ENCODE measurements at places on chromosomes 5 and 9.

- no peak for DNase-seq
Observed at GRCh38 chr5:170691657-170692056, 91.9 kb upstream of the GABRP start.

DNA sequence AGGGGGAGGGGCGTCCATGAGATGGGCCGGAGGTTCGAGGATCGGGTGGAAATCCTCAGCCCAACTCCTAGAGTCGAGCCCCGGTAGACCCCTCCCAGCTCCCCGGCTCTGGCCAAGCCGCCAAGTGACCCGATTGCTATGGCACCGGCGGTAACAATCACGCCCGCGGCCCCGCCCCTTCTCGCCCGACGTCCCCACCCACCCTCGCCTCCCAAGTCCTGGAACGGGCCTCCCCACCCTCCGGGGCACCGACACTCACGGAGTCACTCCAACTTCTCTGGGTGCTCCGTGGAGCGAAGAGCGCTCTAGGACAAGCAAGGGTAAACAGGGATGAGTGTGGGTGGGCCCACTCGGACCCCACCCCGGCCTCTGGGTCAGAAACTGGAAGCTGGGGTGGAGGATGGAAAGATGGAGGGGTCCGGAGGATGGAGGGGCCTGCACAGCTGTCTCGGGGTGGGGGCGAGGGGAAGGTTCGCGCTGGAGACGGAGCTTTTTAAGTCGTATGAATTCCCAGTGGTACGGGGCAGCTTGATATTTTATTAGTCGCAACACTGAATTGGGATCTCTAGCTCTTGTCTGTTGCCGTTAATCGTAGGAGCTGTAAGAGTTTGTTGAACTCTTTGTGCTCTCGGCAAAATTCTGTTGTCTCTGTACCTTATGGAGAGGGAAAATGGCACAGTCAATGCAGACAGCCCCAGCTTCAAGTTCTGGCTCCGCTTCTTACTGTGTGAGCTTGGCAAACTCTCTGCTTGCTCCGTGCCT is at the start of gene SPACA9:
Gene SPACA9 (plus strand): TSS at position 204 of the 762 bp plus-strand sequence. CDS start 5,050 bp downstream, outside the sequence.
- peak; percentile 89 for DNase-seq

GRCh38 chr9:86242071-86242470 is 17.4 kb downstream of the C9orf153 start:
- no peak for DNase-seq

DNA sequence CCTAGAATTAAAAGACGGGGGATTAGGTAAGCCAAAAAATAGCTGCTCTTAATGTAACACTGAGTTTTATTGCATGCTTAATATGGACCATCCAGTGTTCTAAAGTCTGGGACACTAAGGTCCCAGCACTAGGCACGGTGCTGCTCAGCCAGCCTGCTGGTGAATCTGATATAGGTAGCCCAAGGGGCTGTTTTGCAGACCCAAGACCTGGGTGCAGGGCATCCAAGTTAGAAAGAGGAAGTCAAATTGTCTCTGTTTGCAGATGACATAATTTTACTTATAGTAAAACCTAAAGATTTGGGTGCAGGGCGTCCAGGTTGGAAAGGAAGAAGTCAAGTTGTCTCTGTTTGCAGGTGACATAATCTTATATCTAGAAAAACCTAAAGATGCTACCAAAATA is 17.8 kb downstream of the IFNA5 start:
- no peak for DNase-seq

DNA sequence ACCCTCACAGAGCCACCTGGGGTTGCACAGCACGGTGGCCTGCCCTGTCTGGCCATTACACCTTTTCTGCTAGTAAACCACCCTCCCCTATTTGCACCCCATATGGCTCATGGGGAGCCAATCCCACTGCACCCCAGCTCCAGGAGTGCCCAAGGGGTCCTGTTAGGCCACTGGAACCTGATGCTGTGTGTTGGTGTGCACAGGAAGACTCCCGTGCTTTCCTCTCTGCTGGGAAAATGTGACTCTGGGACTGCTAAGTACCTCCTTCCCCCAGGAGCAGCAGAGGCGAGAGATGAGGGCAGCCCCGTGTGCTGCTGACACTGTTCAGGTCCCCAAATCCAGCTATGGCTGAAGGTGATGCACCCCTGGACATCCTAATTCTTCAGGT is 126.3 kb downstream of the ADAMTS2 start:
- DNase-seq: no peak

- no peak for DNase-seq
Observed at GRCh38 chr5:164204338-164204946, 699.0 kb downstream of the MAT2B start.

- DNase-seq: peak; percentile 67
Observed at GRCh38 chr9:4547016-4547415, 56.7 kb downstream of the SLC1A1 start.

GRCh38 chr5:167415779-167416746 is 875.4 kb upstream of the WWC1 start:
- no peak for DNase-seq

GRCh38 chr5:5288201-5288600 is 134.3 kb upstream of the ICE1 start:
- no peak for DNase-seq

DNA sequence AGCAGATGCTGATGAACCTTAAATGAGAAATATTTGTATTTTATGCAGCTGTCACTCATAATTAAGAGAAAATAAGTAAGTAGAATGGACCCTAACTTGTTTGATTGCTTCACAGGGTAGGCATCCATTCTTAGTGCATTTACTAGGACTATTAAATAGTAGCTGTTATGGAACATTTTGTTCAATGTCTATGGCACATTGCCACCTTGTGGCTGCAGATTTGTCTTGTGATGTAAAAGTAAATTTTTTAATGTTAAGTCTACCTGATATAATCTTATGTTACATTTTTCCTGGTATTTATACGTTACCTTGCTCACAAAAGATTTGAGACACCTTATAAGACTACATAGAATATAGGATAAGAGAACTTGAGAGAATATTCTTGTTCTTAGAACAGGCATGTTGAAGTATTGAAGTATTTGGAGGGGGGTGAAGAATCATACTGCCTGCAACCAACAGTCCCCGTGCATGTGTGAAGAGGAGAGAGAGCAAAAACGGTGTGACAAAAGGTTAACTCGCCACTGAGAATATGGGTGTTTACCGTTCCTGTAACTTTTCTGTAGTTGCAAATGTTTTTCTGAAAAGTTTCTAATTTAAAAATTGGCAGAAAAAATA is 161.1 kb downstream of the MAST4 start:
- DNase-seq: peak; percentile 68

GRCh38 chr5:15074651-15075050 is 203.1 kb upstream of the ANKH start:
- DNase-seq: no peak

DNA sequence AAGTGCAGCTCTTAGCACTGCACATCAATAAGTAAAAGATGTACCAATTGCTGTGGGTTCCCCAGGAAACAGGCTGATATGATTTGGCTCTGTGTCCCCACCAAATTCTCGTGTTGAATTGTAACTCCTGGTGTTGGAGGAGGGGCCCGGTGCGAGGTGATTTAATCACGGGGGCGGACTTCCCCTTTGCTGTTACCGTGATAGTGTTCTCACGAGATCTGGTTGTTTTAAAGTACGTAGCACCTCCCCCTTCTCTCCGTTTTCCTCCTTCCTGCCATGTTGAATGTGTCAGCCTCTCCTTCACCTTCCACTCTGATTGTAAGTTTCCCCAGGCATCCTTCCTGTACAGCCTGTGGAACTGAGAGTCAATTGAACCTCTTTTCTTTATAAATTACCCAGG is 93.2 kb upstream of the ACTBL2 start:
- DNase-seq: no peak

DNA sequence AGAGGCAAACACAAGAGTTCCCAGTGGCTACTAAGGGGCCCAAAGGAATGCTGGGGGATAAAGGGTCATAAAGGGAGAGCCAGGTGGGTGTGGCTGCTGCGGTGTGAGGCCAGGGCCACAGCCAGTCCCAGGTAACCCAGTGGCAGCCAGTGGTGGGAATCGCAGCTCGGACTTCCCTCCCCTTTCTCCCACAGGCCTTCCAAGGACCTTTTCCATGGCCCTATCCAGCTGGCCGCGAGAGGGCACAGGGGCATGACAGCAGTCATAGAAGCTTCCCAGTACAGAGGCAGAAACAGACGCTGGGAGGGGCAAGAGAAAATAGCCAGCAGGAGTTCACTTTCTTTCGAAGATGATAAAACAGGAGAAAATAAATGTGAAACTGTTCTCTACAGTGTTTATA is 257.6 kb downstream of the SEMA5A start:
- DNase-seq: no peak

GRCh38 chr9:81477669-81478068 is 211.7 kb downstream of the TLE1 start:
- DNase-seq: no peak

- no peak for DNase-seq
Observed at GRCh38 chr9:137179761-137180160, 7.9 kb upstream of the TMEM210 start.

GRCh38 chr5:81253875-81254274 is 20.8 kb downstream of the CKMT2 start:
- no peak for DNase-seq

DNA sequence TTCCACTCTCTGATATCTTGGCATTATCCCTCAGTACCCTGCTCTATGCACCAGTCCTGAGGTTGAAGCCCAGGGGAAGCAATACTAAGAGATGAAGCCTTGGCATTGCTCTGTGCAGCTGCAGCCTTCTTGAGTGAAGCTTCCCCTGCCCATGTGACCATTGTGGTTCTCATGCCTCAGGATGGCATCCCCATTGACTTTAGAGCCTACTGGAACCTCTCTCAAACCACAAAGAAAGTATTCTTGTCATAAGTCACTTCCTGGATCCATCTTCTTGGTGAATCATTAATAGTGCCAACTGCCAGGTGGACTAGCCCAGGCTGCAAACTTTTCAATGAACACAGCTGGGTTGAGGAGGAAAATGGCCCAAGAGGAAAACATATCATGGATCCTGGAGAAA is 283.9 kb upstream of the RFX3 start:
- no peak for DNase-seq

DNA sequence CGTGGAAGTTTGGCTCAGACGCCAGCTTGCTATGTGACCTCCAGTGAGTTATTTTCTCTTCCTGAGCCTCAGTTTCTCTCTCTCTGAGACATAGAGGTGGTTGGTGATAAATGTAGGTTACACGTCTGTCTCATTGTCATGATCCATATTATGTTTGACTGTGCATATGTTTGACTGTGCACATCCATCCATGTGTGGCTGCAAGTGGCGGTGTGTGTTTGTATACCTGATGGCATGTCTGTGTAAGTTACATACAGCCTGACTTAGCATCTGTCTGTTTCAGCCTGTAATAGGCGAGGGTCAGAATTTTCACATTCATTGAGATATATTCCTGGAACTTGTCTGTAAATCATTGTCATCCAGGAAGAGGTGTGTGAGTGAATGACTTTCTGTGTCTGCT is 3.3 kb downstream of the SPARC start:
- DNase-seq: no peak

GRCh38 chr5:98774192-98775033 is 950 bp downstream of the RGMB start:
- DNase-seq: peak; percentile 80

DNA sequence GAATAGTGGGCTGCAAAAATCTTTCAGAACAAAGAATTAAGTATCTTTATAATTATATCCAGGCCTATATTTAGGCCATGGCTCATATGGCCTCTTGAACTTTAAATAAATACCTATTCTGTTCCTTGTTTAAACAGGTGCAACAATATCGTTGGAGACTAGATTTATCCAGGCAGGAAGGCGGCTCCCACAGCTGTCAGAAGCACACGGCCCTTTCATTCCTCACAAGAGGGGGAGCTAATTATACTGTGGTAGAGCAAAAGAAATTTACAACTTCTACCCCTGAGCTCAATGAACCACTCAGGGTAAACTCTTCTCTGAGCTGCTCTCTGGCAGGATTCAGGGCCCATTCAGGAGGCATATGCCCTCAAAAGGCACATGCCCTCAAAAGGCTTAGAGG is 31.3 kb downstream of the TMEM174 start:
- no peak for DNase-seq

DNA sequence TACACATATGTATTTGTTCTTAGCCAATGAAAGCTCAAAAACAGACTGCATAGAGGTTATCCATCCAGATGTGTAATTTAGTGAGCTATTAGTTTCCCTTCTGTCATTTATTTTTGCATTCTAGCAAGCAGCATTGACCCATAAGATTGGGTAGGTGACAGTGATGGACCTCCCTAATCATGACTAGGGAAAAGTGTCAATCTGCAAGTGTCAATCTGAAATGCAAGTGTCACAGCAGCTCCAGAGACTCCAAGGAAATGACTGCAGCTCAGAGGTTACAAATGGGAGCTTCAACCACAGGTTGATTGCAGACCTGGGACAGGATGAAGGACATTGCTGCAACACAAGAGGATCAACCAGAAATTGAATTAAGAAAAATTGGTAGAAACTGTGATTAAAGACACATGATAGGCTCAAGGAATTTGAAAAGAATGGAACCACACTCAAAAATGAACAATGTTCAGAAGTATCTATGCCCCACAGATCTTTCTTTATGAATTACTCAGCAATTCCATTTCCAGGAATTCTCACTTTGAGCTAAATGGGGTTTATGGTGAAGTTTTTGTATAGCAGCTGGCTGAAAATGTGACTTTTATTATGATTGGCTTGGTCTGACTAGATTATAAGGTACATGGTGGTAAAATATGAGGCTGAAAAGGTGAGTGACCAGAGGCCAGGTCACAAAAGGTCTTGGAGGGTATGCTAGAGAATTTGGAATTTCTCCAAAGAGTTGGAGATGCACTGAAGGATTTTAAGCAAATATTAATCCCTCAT is 59.6 kb upstream of the HTR4 start:
- no peak for DNase-seq

- DNase-seq: no peak
Observed at GRCh38 chr9:96532173-96532572, 82.2 kb downstream of the HABP4 start.

GRCh38 chr5:180018347-180019060 is 53.1 kb downstream of the RNF130 start:
- DNase-seq: no peak

GRCh38 chr5:8954801-8955200 is 591.1 kb downstream of the SEMA5A start:
- peak; percentile 18 for DNase-seq

GRCh38 chr5:60386436-60387050 is 313.4 kb downstream of the DEPDC1B start:
- no peak for DNase-seq

DNA sequence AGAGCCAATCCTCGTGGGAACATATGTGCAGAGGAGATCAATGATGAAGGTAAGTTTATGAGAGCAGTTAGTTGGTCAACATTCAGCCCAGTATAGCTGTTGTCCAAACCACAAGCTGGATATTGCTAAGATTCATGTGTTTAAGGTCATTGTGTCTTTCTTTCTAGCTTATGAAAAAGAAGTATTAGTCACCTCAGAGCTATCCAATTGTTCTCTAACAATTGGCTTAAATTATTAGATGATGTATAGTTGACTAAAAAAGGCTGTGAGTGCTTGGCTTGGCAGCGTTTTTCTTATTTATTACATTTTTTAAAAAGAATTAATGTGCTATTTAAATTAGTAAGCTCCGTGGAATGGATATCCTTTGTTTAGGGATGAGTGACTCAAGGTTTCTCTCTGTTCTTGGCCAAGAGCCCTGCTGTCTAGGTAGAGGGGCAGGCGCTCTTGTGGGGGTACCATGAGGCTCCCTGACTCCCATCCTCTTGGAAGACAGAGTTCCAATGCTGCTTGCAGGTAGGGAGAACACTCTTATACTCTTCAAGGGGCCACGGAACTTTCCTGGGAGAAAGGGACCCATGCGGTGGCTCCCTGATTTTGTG is 487.4 kb downstream of the IRX1 start:
- DNase-seq: no peak

- DNase-seq: no peak
Observed at GRCh38 chr5:180591311-180591887, at the start of gene SCGB3A1. Gene SCGB3A1 (minus strand): TSS chr5:180591499. CDS start chr5:180591462, 37 bp downstream.

Data from lung (tissue), 17 donors.